ENCODE measurements at places on chromosomes 3 and 15.

DNA sequence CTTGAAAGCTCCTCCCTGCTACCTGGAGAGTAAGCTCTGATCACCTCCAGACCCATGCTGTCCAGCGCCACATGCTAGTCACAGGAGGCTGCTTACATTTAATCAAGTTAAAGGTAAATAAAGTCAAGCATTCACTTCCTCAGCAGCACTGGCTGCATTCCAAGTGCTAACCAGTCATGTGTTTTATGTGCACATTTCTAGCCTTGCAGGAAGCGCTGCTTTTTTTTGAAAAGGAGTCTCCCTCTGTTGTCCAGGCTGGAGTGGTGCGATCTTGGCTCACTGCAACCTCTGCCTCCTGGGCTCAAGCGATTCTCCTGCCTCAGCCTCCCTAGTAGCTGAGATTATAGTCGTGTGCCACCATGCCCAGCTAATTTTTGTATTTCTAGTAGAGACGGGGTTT, 279.2 kb downstream of the GABRG3 start:
- no peak for DNase-seq

DNA sequence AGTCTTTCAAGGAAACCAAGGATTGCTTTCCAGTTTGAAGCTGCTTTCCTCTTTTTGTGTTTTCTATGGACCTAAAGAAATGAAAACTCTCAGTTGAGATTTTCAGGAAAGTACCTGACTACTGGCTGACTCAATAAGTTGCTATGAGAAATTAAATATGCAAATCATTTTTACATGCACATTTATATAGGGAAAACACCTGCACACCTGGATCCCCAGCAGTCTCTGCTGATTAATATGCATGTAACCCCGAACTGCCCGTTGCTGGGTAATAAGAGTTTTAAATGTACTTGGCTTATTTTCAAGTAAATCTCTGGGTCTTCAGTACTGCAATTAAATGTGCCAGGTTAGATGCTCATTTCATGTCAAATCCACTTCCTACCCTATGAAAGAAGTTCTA, 77.2 kb downstream of the KBTBD8 start:
- DNase-seq, result no peak

DNA sequence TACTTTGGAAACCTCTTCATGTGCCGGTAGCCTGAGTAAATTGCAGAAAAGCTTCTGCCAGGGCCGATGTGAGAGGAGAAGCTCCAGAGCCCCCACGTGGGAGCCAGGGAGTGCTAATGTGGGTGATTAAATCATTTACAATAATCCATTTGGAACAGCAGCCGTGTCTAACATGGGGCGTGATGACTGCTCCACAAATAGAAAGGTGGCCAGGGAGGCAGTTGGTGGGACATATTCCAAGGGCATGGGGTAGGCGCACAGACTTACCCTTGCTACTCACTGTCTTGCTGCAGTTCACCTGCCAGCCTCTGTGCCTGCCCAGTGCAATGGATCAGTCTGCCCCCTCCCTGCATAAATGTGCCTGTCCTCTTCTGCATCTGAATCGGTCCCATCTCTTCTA, 39.3 kb upstream of the INSYN1 start:
- DNase-seq, result no peak

DNA sequence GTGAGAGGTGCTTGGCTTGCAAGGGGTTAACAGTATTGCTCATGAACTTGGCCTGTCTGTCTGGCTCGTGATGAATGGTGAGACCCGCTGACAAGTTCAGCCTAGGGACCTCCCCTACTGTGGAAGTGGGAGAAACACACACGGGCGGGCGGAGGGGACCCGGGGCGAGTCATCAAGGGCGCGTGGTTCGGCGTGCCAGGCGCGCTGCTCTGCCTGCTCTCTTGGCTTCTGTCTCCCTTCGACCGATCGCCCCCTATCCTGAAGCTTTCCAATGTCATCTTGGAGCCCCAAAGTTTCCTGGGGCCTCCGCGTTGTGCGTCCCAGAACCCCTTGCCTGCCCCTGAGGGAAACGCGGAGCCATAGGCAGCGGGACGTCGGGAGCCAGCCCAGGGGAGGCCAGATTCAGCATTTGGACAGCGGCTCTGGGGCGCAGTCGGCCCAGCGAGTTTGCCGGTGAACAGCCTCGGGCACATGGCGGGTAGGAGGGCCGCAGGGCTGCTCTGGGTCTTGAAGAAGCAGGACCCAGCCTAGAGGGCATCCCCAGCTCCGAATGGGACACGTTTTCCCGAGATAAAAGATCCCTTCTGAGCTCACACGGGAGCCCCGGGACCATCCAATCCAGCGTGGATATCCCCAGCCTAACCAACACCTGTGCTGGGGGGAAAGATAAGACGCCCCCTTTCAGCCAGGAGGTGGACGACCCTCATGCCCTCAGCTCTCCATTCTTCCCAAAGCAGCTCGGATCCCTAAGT, 27.0 kb upstream of the POLG start:
- DNase-seq, result no peak

- DNase-seq, result no peak
Measured at GRCh38 chr3:122642935-122643334, 37.7 kb upstream of the PARP14 start.

DNA sequence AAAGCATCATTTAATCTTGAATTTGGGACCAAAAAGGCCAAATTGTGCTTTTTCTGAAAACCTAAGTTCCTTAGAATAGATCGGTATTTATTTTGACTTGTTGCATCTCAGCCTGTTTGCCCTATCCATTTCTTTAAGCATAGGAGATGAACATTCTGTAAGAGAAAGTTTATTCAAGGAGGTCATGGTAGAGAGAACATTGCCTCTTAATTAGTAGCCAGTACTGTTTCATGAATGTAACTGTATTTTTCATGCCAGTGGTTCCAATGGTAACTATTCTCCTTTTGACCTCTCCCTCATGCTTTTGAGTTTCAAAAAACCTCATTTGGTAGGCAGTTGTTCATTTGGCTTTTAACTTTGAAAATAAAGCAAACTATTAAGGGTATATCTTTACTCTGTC, 55.4 kb downstream of the ARMC8 start:
- no peak for DNase-seq

DNA sequence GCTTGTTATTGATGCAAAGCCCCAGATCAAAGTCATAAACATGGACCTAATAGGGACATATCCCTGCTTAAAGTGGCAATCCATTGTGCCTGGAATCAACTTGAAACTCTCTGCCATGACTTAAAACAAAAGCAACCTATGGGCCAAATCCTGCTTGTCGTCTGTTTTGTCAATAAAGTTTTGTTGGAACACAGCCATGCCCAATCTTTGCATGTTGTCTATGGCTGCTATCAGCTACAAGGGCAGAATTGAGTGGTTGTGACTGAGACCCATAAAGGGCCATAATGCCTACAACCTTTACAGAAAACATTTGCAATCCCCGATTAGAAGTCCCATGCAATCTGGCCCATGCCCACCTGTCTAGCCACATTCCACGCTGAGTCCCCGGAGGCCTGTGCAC, 235.4 kb downstream of the PLCL2 start:
- no peak for DNase-seq
